ENCODE measurements at places on chromosomes 6 and 20. TPM values are rescaled to one million over a fixed set of nuclear protein-coding genes. Genes with fewer than 3 reads are reported as not detected.

- DNase-seq = no peak
Observed at GRCh38 chr6:142458836-142459235, 157.0 kb downstream of the ADGRG6 start.

GRCh38 chr6:43435682-43436437, 8.5 kb downstream of the ABCC10 start:
- DNase-seq = no peak

- no peak for DNase-seq
Observed at GRCh38 chr6:161422710-161423680, 149.1 kb upstream of the AGPAT4 start.

Gene SMLR1
- not detected for total RNA-seq

Gene OR12D3
- not detected for total RNA-seq

Measured in chondrocyte (in vitro differentiated cells).